CD8-positive, alpha-beta memory T cell (primary cell): ENCODE measurements at places on chromosomes 2 and 18.

DNA sequence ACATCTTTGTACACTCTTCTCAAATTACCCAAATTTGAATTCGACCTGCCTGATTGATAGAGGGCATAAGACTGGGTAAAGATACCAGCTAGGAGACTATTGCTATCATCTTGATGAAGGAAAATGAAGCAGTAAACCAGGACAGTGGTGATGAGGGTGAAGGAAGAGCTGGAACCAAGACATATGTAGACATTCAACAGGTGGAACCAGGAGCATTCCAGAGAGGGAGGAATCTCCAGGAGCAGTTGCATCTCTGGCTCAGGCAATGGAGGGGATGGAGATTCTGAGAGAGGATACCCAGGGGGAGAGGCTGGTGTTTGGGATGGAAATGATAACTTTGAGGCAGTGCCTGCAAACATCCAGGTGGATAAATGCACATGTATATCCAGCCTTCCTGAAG is 41.6 kb downstream of the SDC1 start:
- DNase-seq: no peak

- no peak for DNase-seq
These were observed 19.0 kb downstream of the HS6ST1 start for GRCh38 chr2:128299628-128300027.

- DNase-seq: no peak
These were observed 66.0 kb downstream of the RAB10 start for GRCh38 chr2:26099933-26100332.

DNA sequence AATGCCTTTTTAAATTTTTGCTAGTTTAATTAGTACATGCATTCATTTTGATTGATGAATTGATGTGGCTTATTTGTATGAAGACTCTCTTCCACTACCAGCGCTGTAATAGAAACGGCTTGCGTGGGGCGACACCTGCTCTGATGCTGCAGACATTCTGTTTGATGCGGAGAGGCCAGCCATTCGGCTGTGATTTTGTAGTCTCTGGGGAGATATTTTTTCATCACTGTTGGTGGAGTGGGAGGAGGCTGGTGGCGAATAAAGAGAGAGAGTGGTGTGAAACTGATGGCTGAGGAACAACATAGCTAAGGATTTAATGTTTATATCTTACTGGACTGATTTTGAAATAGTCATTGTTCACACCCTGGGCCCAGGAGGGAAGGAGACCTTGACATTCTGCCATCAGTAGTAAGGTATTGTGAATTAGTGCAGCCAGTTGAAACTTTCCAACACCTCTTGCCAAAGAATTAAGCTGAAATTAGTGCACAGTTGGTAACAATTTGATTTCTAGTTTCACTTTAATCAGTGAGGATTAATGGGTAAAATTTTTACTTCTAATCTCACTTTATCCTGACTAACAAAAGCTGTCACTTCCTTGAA is 224.1 kb downstream of the MTX2 start:
- no peak for DNase-seq

DNA sequence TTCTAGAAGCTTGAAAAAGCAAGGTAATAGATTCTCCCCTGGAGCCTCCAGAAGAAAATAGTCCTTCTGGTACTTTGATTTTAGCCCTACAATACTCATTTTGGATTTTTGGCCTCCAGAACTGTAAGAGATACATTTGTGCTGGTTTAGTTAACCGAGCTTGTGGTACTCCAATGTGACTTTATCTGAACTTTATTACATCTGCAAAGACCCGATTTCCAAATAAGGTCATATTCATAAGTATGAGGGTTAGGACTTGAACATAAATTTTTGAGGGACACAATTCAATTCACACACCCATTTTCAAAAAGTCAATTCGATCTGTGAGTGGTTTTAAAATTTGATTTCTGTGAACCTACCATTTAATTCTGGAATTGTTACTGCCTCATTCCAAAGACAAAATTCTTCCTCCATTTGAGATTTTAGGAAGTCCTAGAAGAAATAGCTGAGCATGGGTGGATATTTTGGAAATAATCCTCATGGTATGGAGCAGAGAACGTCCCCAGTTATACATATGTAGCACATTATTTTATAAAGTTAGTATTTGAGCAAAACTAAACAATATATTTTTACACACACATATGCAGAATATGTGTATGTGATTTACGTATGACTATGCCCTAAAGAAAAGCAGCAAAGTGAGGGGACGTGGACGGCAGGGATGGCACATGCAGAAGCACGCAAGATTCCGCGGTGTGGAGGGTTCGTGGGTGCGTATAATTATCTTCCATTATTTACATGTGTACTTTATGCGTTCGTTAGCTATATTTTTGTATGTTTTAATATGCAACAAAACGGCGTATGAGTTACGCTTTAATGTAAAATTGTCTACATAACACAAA is 905 bp upstream of the NUP35 start:
- DNase-seq: no peak

- DNase-seq: no peak
These were observed 48.9 kb upstream of the IL1R2 start for GRCh38 chr2:101942851-101943250.

GRCh38 chr2:48346124-48346536 is 183.8 kb upstream of the STON1 start:
- DNase-seq: no peak

DNA sequence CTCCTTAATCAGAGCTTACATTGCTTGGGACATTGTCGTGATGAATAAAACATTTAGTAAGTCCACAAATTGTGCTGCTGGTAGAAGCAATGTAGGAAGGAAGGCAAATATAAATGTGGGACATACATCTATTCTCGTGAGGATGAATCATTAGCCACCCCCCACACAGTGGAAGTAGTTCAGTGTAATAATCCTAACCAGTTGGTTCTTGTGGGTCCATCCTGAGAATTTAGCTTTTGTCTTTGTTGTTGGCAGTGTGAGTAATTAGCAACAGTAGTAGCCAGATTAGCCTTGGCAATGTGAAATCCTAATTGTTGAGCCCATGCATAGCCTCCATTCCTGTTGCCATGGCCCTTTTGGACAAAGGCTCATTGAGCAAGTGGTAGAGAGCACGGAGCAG is 532.1 kb downstream of the FBXO15 start:
- DNase-seq: no peak

GRCh38 chr2:190036071-190036470 is 26.5 kb downstream of the MSTN start:
- DNase-seq: no peak

- no peak for DNase-seq
These were observed 395.1 kb downstream of the FBXO15 start for GRCh38 chr18:73752546-73752945.

DNA sequence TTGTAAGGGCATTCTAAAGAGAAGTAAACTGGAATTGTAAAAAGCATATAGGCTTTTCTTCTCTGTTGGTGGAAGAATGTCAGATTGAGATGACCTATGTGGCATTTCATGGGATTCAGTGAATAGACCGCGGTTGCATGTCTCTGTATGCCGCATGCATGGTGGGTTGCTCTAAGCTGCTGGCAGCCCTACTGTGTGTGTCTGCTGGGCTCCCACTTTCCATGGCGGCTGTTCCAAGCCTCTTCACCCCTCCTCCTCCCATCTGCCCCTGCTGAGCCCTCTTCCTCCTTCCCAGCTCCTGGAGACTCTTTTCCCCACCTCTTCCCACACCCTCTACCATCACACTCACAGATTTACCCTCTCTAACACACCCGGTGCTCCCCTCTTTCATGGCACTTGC is 12.6 kb downstream of the ATP6V1C2 start:
- no peak for DNase-seq

DNA sequence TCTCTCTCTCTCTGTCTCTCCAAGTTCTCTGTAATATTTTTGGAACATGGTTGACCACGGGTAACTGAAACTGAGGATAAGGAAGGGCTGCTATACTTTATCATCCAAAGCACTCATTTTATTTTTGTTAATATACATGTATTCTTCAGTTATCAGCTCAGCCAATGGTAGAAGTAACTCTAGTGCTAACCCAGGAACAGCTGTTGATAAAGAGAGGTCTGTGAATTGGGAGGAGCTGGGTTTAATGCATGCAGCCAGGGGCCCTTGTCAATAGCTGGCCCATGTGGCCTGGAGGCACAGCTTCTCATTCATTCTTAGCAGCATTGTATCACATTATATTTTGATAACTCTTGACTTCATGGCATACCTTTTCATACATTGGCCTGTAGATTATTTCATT is 401.6 kb downstream of the EPHA4 start:
- no peak for DNase-seq

- DNase-seq: no peak
These were observed 36.1 kb downstream of the DPP4 start for GRCh38 chr2:162037886-162038285.

DNA sequence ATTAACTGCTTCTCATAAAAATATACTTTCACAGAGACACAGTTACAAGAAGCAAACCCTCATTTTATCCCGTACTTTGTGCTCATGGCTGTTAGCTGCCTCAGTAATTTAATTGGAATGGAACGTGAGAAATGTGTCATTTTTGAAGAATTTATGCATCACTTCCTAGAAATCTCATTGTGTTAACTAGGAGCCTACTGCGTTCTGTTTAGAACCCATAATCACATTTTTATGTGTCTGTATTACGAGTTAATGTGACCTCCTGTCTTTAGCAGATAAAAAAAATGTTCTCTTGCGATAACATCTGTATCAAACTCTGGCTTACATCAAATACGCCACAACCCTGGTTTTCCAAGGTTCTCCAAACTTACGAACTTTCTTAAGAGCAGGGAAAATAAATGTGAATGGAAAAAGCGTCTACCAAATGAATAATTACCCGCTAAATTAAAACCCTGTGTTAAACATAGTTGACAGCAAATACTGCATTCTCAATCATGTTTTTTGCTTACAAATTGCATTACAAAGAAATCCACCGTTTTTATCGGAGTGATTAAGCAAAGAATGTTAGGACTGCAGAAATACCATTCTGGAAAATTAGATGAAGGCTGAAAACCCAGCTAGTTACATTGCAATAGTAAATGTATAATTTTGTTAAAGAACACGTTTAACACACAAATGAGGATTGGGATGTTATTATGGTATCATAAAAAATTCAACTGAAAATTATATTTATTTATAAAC is 12.1 kb upstream of the GBX2 start:
- DNase-seq: no peak

GRCh38 chr18:37611614-37612279 is 46.1 kb upstream of the CELF4 start:
- no peak for DNase-seq

- no peak for DNase-seq
These were observed 663.3 kb upstream of the CHAC2 start for GRCh38 chr2:53104263-53104662.

- DNase-seq: no peak
These were observed 1.9 kb downstream of the SP5 start for GRCh38 chr2:170716851-170717598.

DNA sequence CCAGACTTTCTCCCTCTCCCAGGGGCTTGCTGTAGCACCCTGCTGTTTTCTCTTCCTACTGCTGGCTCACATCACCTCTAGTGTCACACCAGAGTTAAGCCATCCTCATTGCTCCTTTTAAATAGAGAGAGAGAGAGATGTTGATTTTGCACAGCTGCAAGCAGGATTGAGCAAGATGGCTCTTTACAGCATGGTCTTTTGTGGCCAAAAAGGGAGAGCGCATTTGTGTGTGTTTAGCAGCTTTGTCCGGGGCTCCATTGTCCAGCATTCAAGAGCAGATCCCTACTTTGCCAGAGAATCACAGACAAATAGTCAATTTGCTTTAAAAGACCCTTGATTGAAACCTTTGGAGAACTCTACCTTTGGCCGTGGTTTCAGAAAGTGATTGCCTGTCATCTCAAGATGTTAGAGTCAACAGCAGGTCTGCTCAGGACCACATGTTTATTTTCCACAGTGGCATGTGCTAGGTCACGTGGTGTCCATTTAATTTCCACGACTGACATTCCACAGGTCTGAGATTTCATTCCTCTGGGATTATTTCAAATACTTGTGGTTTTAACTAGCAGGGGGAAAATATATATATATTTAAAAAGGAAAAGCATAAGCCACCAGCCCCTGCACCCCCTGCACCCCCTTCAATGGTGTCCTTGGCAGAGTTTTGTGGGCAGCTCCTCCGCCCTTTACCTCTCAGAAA is 359.9 kb upstream of the SLC14A2 start:
- no peak for DNase-seq

DNA sequence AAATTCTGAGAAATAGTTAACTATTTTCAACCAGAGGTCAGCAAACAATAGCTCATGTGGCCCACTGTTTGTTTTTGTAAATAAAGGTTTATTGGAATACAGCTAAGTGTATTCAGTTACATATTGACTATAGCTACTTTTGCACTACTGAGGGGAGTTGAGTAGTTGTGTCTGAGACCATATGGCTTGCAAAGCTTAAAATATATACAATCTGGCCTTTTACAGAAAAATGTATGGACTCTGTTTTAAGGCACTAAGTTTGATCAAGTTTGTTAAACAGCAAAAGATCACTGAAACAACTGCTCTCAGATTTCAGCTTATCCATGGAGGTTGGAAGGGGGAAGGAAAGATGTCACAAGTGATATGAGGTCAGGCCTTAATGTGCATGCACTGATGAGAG is 667.1 kb downstream of the CNTNAP5 start:
- no peak for DNase-seq

DNA sequence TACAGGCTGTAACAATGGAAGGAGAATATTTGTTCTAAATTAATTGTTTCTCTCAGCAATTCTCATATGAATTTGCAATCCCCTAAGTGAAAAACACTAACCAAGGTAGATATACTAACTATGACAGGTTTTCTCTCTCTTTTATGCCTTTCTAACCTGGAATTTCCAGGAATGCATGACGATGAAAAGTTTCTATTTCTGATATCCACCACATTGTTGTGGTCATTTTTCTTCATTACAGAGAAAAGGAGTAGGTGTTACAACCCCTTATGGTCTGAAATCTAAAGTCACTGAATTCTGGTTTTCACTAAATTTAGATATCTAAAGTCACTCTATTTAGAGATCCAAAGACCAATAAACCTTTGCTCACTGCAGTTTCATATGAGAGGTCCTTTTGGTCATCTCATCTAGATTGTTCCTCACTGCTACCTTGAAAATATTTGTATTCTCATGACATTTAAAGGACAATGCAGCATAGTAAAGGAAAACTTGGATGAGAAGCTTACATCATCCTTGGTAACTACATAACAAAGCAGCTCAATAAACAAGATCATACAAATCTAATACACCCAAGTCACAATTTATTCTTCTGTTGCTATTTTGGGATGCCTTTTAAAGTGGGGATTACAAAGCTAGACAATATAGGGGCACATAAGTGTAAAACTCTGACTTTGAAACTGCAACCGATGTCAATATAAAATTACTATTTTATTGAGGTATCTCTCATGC is 85.8 kb downstream of the TCF4 start:
- DNase-seq: no peak
